ENCODE measurements at places on chromosomes 7 and 10. TPM values are rescaled to one million over a fixed set of nuclear protein-coding genes. Genes with fewer than 3 reads are reported as not detected.

GRCh38 chr10:117861329-117861728 lies 185.4 kb downstream of the RAB11FIP2 start:
- peak; percentile 30 for DNase-seq

DNA sequence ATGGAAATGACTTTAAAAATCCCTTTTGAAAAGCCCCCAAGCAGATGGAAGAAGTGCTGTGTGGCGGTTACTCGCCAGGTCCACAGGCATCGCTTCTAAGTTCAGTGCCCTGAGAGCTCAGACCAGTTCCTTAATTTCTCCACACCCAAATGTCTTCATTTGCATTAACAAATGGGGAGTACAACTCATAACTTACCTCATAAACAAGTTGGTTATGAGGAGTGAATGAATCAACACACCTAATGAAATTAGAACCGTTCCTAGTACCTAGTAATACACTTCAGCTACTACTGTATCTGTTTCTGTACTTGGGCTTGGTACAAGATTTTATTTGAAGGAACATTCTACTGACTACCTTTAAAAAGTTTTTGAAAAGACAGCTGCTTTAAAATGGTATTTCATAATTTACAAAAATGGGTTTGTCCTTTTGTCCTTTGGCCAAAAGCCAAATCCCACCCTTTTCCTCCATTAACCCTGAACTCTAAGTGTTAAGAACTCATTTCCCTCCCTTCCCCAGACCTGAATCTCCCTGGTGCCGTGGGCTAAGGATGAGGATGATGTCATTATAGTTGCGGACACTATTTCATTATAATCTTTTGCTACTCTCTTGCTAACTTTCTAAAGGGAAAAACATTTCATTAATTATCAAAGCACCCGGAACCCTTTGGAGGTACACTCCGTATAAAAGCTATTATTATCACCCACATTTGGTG lies 221.5 kb upstream of the CELF2 start:
- DNase-seq: peak; percentile 78

GRCh38 chr10:97629289-97629688 lies 4.0 kb downstream of the MORN4 start:
- DNase-seq: no peak

- DNase-seq: no peak
Observed at GRCh38 chr10:17771017-17771416, 19.0 kb downstream of the TMEM236 start.

- DNase-seq: no peak
Observed at GRCh38 chr7:41130086-41130485, 572.8 kb downstream of the INHBA start.

- DNase-seq: peak; percentile 75
Observed at GRCh38 chr7:55107946-55108345, 89.1 kb downstream of the EGFR start.

DNA sequence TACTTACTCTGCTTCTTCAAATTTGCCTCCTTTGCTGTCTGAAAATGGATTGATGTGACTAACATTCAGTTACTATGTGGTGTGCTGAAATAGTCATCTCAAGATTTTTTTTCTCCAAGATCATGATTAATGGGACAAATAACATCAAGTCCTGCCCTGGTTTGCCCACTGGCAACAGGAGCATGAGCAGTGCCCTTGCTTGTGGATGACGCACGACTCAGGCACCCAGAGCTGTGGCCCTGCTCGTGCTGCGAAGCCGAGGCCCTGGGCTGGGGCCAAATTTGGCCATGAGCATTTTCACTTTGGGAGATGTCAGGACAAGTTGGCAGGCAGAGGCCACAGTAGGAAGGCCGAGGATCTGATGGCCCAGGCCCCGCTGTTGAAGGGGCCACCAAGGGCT lies 239.8 kb upstream of the IGFBP3 start:
- DNase-seq: peak; percentile 78

DNA sequence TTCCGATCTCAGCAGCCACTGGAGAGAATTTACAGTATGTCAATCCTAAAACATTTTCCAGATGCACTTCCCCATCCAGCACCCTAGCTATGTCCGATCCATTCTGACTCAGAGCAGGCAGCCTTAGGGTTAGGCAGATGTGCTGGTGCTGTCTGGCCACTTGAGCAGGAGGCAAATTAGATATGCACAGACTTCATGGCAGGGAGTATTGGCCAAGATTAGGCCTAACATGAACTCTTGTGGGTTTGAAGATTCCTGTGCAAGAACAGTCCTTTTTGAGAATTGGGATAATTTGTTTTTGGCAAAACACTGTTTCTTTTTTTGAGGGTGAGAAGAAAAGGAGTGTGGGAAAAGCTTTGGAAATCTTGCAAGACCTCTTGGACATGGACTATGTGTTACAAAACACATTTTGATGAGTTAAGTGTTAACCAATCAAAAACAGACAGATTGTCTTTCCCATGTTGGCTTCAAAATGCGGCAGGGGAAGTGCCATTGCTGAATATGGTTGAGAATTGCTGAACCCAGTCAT lies 218.6 kb upstream of the INHBA start:
- DNase-seq: no peak

GRCh38 chr7:123798532-123799188 lies 46.3 kb upstream of the HYAL4 start:
- DNase-seq: peak; percentile 61

- DNase-seq: no peak
Observed at GRCh38 chr7:145860809-145861208, 255.8 kb upstream of the CNTNAP2 start.

DNA sequence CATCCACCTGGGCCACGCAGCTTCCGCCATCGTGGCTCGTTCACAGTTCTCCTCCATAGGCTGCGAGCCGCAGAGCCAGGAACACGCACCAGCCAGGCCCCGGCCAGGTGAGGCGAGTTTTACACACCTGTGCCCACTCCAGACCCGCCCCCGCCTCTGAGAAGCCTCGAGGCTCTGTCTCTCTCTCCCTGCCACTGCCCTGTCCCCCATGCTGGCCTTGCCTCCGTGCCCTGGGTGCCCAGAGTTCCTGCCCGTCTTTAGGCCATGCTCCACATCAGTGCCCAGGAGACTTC lies 142.2 kb downstream of the SLIT1 start:
- no peak for DNase-seq

The PRR15 gene
- 2.1 TPM for total RNA-seq

The AOAH gene
- total RNA-seq: not detected

GRCh38 chr10:116612107-116612769 lies 8.5 kb upstream of the PNLIPRP2 start:
- DNase-seq: no peak

DNA sequence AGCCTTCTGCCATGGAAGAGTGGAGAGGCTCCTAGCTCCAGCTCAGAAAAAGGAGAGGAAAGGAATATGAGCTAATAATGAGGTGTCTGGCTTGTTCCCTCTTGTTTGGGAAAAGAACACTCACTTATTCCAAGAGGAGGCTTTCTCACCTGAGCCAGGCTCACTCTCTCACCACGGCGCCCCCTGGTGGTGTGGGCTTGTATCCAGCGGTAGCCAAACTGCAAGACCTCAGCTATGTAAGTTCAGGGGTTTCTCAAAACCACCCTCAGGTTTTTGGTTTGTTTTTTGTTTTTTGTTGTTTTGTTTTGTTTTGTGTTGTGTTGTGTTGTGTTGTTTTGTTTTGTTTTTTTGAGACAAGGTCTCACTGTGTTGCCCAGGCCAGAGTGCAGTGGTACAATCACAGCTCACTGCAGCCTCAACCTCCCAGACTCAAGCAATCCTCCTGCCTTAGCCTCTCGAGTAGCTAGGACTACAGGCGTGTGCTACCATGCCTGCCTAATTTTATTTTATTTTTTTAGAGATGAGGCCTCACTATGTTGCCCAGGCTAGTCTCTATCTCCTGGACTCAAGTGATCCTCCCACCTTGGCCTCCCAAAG lies 124.0 kb downstream of the TMEM130 start:
- DNase-seq: peak; percentile 48

The ENO4 gene
- not detected for total RNA-seq

- DNase-seq: peak; percentile 39
Observed at GRCh38 chr7:16412274-16413254, 8.8 kb downstream of the CRPPA start.

DNA sequence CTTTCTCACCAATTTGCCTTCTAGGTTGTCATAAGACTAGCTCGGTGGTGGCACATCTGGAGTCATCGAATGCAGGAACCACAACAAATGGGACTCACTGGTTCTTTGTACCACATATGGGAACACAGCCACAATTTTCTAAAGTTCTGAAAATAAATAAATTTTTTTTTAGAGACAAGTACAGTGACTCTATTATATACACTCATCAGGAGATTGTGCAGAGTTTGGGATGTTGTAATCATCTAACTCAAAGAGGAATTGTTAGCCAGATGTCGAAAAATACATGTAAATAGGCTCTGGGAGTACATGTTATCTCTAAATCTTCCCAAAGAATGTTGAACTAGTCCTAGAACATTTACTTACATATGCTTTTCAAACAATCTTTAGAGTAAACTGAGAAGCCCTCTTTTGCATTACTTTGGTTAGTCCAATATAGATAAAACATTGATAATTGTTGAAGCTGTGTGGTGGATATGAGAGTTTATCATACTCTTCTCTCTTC lies 19.6 kb upstream of the SEPTIN7 start:
- no peak for DNase-seq

DNA sequence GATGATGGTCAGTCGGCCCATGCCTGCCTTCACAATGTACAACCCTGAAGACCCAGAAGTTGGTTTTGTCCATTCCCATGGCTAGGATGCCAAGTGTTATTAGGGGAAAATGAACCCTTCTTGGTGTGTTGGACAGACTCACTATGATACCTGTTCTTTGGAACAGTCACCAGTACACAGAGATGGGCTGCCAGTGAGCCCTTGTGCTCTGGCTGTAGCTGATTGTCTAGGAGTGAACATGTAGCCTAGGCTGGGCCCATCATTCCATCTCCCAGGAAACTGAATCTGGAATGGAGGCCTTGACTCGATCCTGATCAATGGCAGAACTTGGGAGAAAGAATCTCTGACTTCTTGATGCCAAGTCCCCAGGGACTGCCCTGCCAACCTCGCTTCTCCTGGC lies 188.9 kb downstream of the EVX1 start:
- DNase-seq: no peak

DNA sequence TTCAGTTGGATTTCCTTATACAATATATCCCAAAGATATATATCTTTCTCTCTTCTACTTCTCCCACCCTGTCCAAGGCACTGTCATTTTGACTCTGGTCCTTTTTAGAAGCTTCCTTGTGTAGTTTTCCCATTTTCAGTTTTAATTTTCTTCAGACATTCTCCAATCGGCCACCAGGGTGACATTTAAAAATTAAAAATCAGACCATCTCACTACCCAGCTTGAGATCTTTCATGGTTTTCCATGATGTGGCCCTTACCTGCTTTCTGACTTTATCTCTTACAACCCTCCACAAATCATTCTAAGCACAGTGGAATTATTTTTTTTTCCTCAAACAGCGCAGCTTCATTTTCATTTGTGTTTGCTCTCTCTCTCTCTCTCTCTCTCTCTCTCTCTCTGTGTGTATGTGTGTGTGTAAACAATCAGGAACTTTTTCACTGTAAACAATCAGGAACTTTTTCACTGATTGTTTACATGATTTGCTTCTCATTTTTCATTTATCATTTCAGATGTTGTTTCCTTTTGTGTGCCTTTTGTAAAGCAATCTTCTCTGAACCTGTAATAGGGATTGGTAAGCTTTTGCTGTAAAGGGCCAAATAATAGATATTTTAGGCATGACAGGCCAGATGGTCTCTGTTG lies 348.9 kb downstream of the ATRNL1 start:
- no peak for DNase-seq

The SORBS1 gene
- total RNA-seq: 0.13 TPM

DNA sequence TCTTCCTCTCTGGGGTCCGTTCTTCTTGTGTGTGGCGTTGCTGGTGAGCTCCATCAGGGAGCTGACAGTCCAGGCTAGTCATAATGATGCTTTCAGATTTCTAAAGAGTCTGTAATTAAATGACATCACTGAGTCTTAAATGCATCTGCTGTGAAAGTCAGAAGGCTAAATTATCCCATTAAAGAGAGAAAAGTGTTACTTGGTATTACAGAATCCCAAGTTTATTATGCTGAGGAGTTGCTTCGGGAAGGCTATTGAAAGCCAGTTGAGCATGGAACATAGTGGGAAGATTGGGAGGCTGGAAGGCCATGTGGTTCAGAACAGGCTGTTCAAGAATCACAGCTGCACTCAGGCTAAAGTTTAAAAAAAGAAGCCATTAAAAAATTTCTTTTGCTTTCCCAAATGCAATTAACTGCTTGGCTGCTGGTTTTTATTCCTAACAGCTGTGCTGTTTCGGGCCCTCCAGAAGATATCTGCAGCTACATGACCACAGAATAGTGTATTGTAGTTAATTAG lies 342.6 kb upstream of the LRGUK start:
- no peak for DNase-seq

- peak; percentile 58 for DNase-seq
Observed at GRCh38 chr7:80699045-80699638, 60.7 kb downstream of the CD36 start.

GRCh38 chr10:103493916-103494877 lies 692 bp downstream of the NEURL1 start:
- no peak for DNase-seq

The ELFN1 gene
- total RNA-seq: under 0.01 TPM

GRCh38 chr7:107874605-107875446 lies 16.2 kb upstream of the DLD start:
- DNase-seq: peak; percentile 57

The C10orf67 gene
- total RNA-seq: 0.26 TPM

GRCh38 chr7:43010061-43010460 lies 77.9 kb downstream of the MRPL32 start:
- no peak for DNase-seq

- DNase-seq: peak; percentile 93
Observed at GRCh38 chr7:23273141-23273599, 26.0 kb upstream of the MALSU1 start.

DNA sequence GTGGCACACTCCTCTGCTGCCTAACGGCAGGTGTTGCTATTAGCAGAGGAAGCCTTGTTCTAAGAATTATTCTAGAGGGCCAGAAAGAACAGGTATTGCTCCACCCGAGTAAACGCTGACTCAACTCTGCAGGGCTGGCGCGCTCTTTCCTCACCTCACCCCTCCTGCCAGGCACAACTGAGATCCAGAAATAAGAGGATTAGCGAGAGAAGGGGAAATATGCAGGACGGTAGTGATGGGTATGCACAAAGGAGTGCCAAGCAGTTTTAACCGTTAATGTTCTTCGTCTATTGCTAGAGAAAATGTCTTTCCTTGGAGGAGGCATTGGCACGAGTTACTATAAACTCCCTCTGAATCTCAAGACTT lies 369 bp upstream of the SCIN start:
- peak; percentile 76 for DNase-seq

DNA sequence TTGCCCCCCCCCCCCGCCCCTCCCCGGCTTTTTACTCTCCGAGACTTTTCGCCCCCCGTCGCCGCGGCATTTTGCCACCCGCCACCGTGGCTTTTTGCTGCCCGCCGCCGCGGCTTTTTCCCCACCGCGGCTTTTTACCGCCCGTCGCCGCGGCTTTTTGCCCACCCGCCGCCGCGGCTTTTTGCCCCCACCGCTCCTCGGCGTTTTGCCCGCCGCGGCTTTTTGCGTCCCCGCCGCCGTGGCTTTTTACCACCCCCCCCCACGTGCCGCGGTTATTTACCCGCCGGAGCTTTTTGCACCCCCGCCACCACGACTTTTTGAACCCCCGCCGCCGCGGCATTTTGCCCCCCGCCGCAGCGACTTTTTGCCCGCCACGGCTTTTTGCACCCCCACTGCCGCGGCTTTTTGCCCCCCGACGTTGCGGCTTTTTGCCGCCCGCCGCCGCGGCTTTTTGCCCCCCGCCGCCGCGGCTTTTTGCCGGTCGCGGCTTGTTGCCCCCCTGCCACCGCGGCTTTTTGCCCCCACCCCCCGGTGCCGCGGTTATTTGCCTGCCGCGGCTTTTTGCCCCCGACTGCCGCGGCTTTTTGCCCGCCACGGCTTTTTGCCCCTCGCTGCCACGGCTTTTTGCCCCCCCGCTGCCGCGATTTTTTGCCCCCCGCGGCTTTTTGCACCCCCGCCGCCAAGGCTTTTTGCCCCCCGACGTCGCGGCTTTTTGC lies 461.1 kb downstream of the ZNF33B start:
- DNase-seq: no peak

All from bronchial epithelial cell (primary cell).